ENCODE measurements at places on chromosomes 3 and 15.

- no peak for DNase-seq
Measured at GRCh38 chr15:35054380-35054779, 30.7 kb downstream of the NANOGP8 start.

GRCh38 chr3:69092030-69092516 lies 7.3 kb downstream of the ARL6IP5 start:
- no peak for DNase-seq

- DNase-seq = no peak
Measured at GRCh38 chr3:123831420-123831819, 52.7 kb downstream of the MYLK start.

DNA sequence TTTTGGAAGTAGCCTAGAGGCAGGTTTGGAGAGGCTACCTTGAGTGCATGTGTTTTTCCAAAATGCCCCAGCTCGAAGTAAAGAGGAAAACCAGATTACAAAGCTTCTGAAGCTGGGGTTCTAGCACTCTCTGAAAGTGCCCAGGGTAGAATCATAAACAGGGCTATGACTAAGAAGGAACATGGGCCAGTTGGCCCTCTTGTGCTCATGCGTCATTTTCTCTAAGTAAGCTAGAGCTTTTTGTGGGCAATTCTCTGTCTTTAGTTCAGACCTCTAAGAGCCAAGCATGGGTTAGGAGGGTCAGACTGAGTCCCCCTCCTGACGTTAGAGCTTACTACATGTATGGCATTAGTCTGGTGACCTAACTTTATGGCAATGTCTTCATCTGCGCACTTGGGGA lies 129.5 kb upstream of the UMPS start:
- DNase-seq = no peak

DNA sequence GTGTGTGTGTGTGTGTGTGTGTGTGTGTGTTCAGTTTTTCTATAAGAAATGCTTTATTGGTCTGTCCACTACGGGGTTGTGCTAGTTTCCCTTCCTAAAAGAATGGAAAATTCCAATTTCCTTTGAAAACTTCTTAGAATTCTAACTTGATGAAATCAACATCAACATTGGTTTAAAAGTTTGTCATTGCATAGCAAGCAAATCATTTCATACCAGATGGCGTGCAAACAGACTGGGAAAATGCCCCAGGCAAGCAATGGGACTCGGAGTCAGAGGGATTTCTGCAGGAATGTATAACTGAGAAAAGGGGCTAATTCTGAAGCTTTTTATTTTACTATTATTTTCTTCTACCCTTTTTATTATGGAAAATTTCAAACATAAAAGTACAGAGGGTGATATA lies 13.1 kb upstream of the DYNC1LI1 start:
- no peak for DNase-seq

DNA sequence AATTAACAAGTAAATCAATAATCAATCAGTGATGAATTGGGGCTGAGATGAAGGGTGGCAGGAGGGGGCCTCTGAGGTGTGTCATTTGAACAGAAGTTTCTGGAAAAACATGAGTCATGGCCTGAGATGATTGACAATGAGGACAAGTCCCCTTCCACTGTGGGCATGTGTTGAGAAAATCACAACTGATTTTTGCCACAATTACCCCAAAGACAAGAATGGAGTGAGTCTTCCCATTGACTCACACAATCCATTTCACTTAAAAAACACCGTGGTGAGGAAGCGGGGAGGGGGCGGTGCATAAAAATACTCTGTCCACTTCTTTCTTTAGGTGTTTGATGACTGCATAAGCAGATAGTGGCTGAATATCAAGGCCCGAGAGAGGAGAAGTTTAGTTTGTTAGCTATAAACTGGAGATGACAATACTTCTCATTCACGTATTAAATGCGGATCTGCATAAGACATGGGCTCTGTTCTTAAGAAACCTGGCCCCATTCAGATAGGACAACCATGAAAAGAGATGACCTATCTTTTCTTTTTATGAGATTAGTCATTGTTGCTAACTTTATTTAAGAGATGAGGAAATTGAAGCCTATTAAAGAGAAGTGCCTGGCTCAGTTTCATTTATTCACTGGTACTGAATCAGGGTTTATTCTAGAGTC lies 34.7 kb downstream of the SHC4 start:
- no peak for DNase-seq

GRCh38 chr15:58724466-58724865 lies 25.0 kb downstream of the ADAM10 start:
- no peak for DNase-seq

GRCh38 chr3:29153811-29154210 lies 127.1 kb upstream of the RBMS3 start:
- no peak for DNase-seq

GRCh38 chr3:24541935-24542334 lies 47.3 kb upstream of the THRB start:
- no peak for DNase-seq

DNA sequence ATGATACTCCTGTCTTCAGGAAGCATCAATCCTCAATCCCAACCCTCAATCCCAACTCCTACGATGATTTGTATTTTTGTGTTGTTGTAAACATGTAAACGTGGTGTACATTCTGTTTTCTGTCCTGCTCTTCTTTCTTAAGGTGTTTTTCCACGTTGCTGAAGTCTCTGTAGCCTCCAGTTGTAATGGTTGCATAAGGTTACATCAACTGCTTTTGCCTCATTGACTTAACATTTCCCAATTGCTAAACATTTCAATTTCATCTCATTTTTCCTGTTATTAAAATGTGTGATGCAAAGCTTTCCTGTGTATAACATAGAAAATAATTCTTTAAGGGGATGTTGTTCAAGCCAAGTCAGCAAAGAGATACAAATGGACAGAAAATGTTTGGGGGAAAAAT lies 33.4 kb downstream of the HRH1 start:
- no peak for DNase-seq

DNA sequence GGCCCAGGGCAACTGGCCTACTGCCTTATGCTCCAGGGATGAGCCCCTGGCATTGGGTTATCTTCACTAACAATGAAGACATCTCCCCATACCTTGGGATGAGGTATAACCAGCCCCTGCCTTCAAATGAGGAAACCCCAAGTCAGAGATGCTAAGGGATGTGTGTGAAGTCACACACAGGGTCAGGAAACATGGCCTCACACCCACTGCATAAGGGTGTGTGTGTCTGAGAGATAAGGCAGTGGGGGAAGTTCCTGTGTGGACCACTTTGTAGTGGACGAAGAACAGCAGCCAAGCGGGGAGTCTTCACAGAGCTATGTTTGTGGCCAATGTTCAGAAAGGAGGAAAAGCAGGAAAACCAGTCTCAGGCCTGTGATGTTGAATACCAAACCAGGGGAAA lies 10.5 kb downstream of the ELP6 start:
- no peak for DNase-seq

- no peak for DNase-seq
Measured at GRCh38 chr3:69531576-69532546, 146.0 kb upstream of the FRMD4B start.

- no peak for DNase-seq
Measured at GRCh38 chr3:89606151-89606550, 498.7 kb downstream of the EPHA3 start.

GRCh38 chr3:16528106-16528505 lies 14.6 kb upstream of the RFTN1 start:
- DNase-seq = no peak

DNA sequence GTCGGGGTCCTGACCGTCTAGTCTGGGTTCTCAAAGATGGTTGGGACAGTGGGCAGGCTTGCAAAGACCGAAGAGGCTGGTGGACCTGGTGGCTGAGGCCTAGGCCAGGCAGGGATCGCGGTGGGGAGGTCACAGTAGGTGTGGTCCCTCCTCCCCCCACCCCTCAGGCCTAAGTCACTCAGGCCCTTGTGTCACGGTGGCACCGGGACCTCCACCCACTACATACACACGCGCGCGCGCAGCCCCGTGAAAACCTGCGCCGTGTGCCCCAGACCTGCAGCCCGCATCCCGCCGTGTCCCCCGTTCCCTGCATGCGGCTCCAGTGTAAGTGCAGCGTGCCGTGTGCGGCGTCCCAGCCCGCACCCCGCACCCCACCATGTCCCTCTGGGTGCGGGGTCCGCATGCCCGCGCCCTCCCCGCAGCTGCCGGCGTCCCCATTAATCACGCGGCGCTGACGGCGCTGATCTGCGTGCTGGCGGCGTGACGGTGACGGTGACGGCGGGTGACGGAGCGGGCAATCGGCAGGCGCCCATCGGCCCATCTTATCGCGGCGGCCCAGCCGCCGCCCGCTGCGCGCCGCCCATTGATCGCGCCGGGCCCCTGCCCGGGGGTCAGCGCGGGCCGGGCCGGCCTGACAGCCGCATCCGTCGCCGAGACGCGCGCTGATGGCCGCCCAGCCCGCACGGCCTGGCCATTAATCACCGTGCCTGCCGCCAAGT lies 24.4 kb downstream of the SEC61A1 start:
- DNase-seq = no peak

DNA sequence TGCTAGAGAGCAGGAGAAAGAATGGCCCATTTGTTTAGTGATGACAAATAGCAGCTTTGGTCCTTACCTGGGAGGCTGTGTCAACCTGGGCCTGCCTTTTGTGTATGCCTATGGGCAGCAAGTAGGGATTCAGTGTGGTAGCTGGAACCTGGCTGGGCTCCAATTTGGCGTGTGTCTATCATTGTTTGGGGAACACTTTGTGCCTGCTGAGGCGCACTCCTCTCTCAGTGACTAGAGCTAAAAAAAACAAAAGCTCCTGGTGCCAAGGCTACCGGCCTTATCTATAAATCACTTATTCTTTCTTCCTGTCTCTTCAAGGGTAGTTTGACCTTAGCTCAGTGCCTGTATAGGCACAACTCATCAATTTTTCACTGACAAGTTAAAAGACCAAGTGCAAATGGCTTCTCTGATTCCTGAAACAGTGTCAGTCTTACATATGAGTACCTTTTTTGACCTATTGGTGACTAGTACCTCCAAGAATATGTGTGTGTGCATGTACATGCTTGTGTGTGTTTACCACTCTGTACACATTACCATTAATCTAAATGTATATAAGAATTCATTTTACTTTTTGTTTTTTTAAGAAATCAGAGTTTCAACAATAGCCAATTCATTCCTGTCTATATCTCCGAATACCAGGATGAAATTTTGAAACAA lies 54.6 kb downstream of the GMNC start:
- DNase-seq = no peak

GRCh38 chr3:64856977-64857516 lies 169.2 kb upstream of the ADAMTS9 start:
- DNase-seq = no peak

DNA sequence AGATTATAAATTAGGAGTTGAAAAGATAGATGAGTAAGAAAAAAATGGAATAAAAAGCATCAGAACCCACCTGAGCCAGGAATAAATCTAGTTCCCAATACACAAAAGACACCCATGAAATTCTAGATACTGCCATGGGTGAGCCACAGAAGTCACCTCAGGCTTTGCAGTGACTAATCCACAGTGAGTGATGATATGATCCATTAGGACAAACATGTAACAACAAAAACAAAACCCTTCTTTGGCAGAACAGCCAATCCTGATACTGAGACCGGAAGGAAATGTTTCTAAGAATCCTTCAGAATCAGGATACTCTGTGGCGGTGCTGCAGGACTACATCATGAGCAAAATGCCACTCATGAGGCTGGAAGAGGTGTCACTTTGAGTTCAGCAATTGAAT lies 15.0 kb upstream of the MINDY4B start:
- DNase-seq = no peak

DNA sequence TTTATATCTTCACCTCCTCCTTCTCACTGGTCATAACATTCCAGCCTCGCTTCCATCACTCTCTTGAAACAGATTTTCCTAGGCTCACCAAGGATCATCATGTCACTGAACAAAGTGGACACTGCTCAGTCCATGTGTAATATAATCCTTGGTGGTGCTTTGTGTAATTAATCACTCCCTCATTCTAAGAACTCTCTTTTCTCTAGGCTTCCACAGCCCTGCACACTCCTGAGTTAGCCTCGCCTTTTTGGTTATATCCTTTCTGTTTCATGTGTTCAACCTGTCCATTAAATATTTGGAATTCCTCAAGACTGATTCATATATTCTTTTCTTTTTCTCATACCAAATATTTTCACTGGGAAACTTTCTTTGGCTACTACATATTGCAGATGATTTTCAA lies 440.8 kb downstream of the PYDC2 start:
- no peak for DNase-seq

DNA sequence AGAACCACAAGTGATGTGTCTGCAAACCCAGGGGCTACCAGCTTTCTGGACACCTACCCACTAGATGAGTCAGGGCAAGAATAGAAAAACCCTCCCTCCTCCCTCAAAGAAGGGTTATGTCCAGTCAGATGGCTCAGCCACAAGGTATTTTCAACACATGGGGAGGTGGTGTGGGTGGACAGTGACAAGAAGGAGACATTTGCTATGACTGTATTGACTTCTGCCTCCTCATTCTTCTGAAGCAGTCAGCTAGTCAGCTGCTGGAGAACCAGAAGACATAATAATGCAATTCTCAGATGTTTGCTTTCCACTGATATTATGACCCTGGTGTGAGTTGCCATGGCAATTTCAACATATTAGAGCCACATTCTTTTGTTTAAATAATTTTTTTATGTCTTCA lies 66.7 kb upstream of the GOLGA8B start:
- no peak for DNase-seq

GRCh38 chr15:36156879-36157427 lies 422.5 kb upstream of the CDIN1 start:
- no peak for DNase-seq

GRCh38 chr3:45140141-45140769 lies 5.9 kb downstream of the CDCP1 start:
- DNase-seq = no peak

DNA sequence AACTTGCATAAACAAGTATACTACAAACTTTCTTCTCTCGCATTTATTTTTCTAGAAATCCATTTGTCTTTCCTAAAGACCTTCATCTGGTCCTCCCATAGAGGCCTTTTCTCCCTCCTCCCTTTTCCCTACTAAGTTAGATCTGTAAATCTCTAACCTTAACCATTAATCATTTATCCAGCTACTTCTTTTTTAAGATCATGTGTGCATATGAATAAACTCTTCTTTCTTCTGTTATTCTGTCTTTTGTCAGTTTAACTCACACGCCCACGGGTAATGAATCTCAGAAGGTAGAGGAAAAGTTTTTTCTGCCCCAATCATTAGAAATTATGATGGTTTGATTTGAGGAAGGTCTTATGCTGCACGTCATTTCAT lies 48.7 kb upstream of the FHIT start:
- no peak for DNase-seq

- DNase-seq = no peak
Measured at GRCh38 chr15:68984586-68984985, 29.9 kb upstream of the NOX5 start.

DNA sequence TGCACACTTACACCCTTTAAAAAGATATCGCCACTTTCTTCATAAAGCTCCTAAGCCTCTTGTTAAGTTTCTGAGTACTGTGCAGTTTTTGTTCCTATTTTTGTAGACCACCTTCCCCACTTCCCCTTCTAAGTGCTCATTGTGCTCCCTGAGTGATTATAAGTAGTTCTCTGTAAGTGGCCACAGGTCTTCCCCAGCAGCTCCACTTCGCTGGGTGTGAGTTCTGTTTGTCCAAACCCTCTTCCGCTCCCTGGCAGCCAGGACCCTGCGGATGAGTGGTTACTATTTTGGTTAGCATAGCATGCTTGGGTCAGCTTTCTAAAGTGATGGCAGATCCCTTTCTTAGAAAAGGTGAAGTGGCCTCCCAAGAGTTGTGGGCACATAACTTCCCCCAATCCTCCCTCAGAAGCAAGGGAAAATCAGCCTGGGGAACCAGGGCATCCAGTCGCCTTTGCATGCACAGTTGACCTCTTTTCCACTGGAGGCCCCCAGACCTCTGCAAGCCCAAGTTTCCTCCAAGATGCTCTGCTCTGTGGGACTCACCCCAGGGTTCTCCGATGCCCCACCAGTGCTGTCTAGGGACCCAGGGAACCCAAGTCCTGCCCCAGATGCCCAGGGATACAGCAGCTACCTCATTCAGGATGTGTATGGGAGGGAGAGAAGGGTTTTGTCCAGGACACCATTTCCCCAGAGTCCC lies 69.6 kb downstream of the ATP10A start:
- DNase-seq = no peak
